COLO829 (cell line): ENCODE measurements at places on chromosomes 3 and 15.

- no peak for DNase-seq
Observed at GRCh38 chr3:33716227-33716626, 1.8 kb downstream of the CLASP2 start.

GRCh38 chr3:31227131-31227562 is 305.6 kb upstream of the STT3B start:
- DNase-seq = no peak

DNA sequence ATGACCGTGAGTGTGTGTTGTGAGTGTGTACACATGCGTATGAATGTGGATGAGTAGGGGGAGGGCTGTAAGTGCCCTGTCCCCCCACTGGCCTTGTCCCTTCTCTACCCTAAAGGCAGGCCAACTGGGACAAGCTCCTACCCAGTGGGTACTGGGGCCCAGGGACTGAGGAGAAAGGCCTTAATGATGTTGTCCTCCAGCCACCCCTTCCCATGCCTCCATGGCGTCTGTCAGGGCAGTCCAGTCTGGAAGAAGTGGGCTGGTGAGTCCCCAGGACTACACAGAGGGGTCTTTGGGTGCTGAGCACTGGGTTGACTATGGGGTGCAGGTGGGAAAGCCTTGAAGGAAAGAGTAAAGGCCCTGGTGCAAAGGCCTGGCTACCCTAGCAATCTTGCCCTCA is 16.9 kb upstream of the CORO2B start:
- DNase-seq = no peak

DNA sequence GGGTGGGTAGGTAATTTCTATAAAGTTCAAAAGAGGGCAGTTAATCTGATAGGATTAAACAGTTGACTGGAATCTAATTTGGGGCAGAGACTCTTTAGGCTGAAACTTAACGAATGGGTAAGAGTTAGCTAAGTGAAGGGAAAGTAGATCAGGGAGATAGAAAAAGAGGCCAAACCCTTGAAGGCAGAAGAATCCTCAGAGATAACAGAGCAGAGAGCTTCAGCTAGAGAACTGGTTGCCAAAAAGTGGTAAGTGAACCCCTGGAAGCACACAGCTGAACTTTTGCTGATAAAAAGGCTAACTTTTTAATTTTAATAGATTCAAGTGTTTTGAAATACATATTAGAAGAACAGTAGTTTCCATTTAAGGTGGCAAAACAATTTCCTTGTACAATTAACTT is 99.2 kb downstream of the FHIT start:
- no peak for DNase-seq

DNA sequence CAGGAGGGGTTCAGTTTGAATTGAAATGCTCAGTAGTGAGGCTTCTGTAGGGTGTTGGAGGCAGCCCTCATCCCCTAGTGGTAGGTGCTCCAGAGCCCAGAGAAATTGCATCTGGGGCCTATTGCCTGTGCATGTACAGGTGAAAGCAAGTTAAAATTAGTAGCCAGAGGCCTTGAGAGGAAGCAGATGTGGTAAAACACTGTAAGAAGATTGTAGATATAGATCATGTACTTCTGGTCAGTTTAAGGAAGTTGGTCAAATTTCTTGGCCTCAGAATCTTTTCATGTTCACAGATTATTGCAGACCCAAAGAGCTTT is 34.6 kb downstream of the IGSF10 start:
- DNase-seq = no peak

DNA sequence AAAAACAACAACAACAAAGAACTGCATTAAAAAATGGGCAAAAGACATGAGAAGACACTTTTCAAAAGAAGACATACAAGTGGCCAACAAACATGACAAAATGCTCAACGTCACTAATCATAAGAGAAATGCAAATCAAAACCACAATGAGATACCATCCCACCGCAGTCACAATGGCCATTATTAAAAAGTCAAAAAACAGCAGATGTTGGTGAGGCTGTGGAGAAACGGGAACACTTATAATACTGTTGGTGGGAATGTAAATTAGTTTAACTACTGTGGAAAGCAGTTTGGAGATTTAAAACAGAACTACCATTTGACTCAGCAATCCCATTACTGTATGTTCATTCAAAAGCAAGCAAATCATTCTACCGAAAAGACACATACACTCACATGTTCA is 15.1 kb downstream of the EIF1B start:
- no peak for DNase-seq

DNA sequence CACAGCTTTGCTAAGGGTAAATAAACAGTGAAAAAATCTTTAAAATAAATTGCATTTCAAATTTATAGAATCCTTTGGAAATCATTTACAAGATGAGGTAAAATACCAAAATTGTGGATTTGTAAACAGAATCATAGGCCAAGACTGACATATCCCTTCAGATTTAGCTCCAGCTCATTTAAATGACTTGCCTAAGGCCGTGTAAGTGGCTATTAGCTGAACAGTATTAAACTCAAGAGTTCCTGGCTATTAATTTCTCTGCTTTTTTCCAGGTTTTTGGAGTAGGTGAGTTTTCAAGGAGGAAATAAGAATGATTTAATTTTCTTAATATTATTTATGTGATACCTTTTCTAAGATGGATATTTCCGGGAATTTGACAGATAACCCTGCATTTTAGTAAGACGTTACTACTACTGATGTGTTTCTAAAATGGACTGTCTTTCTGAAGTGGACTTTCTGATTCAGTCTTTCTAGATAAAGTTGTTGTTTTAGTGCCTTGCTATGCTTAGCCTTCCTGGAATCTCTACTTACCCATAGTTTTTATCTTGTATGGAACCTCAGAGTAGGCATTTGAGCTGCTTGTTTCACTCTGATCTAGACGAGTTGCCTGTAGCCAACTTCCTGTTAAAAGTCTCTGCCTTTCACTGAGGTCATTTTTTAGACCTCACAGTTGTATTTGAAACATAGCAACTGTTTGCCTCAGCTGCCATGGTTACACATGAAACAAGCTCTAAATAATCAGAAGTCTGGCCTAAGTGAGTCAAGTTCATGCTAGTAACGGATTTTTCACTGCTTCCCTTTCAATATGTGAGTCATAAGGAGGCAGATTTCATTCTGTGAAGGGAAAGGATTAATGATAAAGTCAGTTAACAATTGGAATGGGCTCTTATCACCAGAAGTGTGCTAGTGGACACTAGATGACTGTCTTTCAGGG is 127.0 kb downstream of the KLHL25 start:
- DNase-seq = peak; percentile 96
